ENCODE measurements at places on chromosomes 11 and 22.

DNA sequence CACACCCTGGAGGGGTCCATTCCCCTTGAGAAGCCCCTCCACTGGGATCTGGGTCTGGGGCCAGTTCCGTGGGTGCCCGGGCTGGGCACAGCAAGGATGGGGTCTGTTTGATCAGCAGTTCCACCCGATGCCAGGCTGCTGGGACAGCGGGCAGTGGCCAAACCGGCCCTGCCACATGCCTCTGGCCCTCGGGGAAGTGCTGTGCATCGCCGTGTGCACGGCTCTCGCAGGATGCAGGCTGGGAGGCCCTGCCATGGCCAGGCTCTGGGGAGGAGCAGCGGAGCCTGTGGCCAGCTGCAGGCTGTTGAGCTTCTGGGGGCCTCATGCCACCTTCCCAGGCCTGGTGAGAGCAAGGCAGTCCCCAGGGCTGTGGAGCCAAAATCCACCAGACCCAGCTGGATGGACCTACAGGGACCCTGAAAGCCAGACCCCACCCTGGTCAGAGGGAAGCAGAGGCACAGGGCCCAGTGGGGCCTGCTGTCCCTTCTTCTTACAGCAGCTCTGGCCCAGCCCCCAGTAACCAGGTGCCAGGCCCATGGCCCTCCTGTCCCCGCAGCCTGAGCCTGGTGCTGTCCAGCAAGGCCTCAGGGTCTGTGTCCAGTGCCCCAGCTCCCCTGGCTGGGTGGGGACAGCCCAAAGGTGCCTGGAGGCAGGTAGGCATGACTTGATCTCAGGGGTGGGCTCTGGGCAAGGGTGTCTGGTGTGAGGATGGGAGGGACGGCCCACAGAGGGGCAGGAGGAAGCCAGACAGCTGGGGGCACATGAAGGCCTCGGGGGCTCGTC is 57.3 kb downstream of the WNT7B start:
- DNase-seq, result no peak

DNA sequence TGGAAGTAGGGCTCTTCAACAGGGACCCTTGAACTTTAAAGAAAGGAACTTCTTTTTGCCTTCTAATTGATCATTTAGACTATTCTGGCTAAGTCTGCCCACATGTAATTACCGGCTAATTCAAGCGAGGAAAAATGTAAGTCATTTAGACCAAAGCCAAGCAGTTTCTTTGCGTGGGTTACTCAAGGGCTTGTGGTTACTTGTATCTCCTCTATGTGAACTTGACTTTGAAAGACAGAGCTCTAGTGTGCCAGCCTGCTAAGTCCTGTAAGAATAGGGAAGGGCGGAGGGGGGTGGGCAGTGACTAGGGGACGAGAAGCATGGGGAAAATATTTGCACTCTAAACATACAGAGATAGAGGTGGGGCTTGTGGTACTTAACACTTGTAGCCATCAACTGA is 145.2 kb upstream of the TEAD1 start:
- no peak for DNase-seq

GRCh38 chr11:10359171-10359570 is 54.3 kb downstream of the ADM start:
- no peak for DNase-seq

- no peak for DNase-seq
Observed at GRCh38 chr11:34175284-34176019, 70.0 kb downstream of the NAT10 start.

GRCh38 chr11:28049338-28050216 is 58.4 kb downstream of the KIF18A start:
- DNase-seq, result no peak

DNA sequence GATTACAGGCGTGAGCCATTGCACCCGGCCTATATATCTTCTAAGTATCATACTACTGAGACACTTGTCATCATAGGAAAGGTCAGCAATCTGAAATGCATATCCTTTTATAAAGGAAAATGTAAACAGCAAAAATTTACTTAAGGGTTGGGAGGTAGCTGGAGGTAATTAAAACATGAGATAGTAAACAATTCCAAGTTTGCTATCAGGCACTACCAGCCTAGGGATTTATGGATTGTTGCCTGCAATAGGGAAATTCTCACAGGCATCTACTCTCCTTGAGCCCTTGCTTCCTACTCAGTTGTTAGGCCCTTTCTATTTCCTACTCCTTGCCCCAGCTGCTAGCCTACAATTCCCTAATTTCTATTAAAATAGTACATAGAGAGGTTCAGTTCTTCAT is 16.1 kb downstream of the PGR start:
- DNase-seq, result no peak

- DNase-seq, result no peak
Observed at GRCh38 chr11:819129-819931, 616 bp downstream of the PNPLA2 start.

- no peak for DNase-seq
Observed at GRCh38 chr11:1224491-1225385, 1.9 kb downstream of the MUC5B start.

GRCh38 chr11:61671527-61671926 is 8.7 kb upstream of the DAGLA start:
- no peak for DNase-seq

- DNase-seq, result no peak
Observed at GRCh38 chr22:27851974-27852746, 50.6 kb upstream of the MN1 start.

DNA sequence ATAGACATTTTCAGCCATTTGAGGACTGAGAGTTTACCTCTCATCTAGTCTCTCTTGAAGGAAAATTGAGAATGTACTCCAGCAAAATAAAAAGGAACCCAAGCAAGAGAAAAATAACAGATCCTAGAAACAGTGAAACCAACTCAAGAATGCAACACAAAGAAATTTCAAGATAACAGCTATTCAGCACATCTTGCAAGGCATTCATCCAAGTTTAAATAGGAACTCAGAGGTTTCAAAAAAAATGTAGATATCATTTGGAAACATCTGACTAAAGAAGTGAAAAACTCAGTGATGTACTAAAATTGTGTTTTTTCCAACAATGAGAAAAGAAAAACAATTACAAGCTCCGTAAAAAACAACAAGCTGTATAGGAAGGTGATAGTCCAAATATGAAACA is 76.4 kb downstream of the TMEM135 start:
- DNase-seq, result no peak

GRCh38 chr11:119189393-119189792 is 4.1 kb downstream of the NHERF4 start:
- DNase-seq, result no peak

DNA sequence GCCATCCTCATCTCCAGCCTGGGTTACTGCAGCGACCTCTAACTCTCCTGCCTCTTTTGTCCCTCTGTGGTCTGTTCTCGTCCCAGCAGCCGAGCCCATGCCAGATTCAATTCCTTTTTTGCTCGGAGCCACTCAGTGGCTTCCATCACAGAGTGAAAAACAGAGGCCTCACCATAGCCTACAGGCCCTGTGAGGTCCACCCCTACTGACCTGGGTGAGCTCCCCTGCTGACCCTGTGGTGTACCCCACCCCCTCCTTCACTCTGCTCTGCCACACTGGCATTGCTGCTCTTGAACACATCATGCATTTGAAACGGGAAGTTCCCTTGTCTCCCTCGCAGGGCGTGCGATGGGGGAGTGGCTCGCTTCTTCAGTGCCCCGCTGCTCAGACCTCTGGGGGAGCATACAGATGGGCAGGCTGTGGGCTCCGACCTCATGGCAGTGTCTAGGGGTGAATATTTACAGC is 2.1 kb downstream of the AIP start:
- DNase-seq, result no peak

GRCh38 chr11:125402435-125402834 is 93.6 kb downstream of the FEZ1 start:
- no peak for DNase-seq

DNA sequence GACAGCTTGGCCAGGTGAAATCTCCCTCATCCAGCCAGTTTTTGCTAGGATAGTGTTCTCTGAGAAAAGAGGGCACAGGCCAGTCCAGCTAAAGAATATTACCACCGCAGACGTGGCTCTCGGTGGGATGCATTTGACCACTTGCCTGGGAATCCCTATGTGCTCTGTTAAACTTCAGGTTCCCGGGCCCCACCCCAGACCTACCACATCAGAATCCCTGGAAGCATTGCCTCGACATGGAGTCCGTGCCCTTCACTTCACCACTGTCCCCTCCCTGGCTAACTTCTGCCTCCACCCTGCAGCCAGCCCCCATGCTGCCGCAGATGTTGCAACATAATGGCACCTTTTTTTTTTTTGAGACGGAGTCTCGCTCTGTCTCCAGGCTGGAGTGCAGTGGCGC is 56.9 kb upstream of the EMID1 start:
- no peak for DNase-seq

GRCh38 chr11:73204711-73205121 is 13.4 kb upstream of the P2RY2 start:
- no peak for DNase-seq

GRCh38 chr11:100791103-100791502 is 104.0 kb downstream of the ARHGAP42 start:
- no peak for DNase-seq

DNA sequence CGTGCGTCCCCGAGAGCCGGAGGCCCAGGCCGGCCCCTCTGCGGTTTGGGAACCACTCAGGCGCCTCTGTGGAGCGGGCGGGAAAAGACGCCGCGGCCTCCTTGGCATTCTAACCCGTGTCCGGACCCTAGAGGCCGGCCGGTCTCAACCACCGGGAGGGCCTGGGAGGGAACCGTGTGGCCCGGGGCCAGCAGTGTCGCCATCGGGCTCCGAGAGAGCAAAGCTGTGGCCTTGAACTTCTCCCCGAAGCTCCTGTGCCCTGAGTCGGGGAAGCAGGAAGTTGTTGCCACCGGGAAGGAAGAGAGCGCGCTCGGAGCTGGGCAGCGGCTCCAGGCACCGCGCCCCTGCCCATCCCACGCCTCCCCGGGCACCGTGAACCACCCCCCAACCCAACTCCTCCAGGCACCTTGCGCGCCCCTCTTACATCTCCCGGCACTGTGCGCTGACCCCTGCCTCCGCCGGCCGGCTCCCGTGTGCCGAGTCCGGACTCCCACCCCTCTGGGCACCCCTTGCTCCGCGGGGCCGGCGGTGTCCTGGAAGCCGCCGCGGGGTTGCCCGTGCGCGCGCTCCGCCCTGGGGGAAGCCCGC is 80.0 kb upstream of the PPARA start:
- DNase-seq, result no peak

DNA sequence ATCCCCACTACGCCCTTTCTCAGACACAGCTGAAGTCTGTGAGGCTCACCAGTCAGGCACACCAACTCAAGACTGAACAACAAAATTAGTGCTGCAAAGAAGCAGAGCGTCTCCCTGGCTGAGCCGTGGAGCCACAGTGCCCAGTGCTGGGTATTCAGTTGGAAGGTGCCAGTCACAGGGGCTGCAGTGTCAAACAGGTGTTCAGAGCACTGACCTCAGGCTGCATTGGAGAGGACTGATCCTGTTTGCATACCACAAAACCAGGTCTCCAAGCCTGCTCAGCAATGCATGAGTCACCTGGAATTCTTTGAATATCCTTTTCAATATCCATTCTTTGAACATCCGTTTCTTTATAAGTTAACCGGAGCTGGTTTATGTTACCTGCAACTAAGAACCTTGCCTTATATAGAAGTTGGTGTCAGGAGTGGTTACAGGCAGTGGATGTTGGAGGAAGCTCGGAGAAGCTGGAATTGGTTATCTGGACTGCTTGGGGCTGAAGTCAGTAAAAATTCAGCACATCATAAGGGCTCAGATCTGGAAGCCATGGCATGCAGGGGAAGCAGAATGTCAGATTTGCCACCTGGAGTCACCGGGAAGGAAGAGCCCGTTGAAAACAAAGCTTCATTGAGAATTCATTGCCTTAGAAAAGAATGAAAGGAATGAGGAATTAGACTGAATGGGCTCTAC is 30.3 kb downstream of the PDGFB start:
- no peak for DNase-seq

DNA sequence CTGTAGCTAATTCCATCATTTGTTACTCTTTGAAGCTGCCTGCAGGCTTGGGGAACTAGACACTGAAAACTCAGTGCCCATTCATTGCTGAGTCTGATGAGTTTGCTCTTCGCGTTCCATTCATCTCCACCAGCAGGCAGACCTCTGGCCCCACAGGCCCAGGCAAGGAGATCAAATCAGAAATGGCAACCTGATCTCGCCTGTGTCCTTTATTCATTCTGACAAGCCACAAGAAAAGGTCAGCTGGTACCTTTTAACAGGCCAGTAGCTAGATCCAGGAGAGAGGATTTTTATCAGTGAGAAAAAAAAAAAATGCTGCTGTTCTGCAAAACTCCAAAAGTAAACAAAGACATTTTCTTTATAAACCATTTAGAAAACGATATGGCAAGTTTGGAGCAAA is 742.5 kb downstream of the ETS1 start:
- no peak for DNase-seq

- no peak for DNase-seq
Observed at GRCh38 chr11:8870411-8871170, 40.4 kb upstream of the AKIP1 start.

DNA sequence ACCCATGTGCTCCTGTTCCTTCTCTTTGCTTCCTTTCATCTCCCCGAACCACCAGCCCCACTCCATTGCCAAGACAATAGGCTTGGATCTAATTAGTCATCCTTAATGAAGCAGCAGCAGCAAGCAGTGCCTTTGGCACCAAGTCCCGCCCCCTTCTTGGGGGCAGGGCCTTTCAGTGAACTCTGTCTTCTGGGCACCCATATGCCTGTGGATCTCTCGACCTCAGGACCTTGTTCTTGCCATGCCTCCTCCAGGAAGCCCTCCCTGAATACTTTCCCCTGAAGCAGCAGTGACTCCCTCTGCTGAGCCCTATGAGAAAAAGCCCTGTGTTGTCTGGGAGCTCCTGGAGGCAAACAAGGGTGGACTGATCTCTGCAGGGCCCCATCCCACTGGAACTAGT is 32.1 kb downstream of the ARHGEF17 start:
- DNase-seq, result no peak

DNA sequence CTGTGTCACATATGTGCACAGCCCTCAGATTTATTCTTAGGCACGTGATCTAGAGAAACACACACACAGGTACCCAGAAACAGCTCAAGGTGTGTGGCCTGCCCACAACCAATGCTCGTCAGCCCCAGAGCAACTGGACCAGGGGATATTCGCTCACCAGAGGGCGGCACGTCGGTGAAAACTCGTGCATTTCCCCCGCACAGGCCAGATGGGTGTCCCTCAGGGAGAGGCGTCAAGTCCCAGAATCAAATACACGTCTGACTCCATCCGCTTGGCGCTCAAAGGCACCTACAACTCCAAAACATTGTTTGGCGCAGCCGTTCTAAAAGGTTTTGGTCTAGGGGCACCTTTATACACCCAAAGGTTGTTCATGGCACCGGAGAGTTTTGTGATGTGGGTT is 429.0 kb downstream of the BRD1 start:
- DNase-seq, result no peak

DNA sequence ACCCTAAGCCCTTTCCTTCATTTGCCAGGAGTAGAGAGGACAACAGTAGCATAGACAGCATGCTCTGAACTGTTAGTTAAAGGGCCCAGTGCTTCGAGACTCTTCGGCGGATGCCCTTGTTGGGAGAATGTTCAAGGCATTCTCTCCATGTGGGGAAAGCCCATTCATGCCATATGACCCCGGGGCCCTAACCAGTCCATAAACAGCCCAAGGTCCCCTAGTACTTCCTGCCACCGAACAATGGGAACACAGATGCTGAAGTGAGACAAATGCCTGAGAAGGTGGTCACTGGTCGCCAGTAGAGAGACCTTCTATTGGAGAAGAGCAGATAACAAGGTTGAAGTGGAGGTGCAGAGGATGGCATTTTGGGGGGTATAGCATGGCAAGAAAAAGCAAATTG is 80.7 kb downstream of the FLI1 start:
- no peak for DNase-seq

GRCh38 chr22:38107692-38108515 is 2.6 kb downstream of the BAIAP2L2 start:
- no peak for DNase-seq

GRCh38 chr11:134541951-134542350 is 129.9 kb upstream of the B3GAT1 start:
- DNase-seq, result no peak

- no peak for DNase-seq
Observed at GRCh38 chr11:69497221-69497787, 15.8 kb downstream of the LINC01488 start.
